Activated CD4-positive, alpha-beta T cell treated with anti-CD3 and anti-CD28 coated beads, Interleukin-2, Interleukin-6, amounts not matched to agents 100 ng/mL and 50 ng/mL, durations not matched to agents 16 hours and 8 hours (primary cell): ENCODE measurements at places on chromosomes 7 and 10.

- peak; percentile 51 for DNase-seq
Observed at GRCh38 chr7:32036557-32036956, 33.6 kb downstream of the PDE1C start.

- peak; percentile 70 for DNase-seq
Observed at GRCh38 chr10:30447125-30447799, 13.3 kb downstream of the MAP3K8 start.

- no peak for DNase-seq
Observed at GRCh38 chr10:22897371-22897770, 30.5 kb upstream of the ARMC3 start.

GRCh38 chr7:120170834-120171233 is 102.1 kb upstream of the KCND2 start:
- no peak for DNase-seq

DNA sequence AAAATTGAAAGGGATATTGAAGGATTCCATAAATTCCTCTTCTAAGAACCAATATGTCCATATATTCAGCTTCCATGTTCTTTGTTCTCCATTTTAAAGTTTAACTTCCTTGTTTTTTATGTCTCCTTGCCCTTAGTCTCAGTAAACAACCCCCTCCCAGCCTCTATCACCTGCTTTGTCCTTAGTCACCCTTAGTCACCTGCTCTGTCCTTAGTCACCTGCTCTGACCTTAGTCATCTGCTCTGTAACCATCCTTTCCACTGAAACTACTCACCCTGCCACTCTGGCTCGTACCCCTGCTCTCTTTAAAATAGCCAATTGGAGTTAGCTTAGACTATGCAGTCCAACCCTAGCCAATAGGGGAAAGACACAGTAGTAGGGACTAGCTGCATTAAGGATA is 136.2 kb upstream of the TMEM106B start:
- DNase-seq: no peak

GRCh38 chr7:111765751-111766643 is 203.7 kb upstream of the IMMP2L start:
- DNase-seq: no peak

GRCh38 chr7:74033372-74034311 is 5.7 kb downstream of the ELN start:
- no peak for DNase-seq

- DNase-seq: peak; percentile 73
Observed at GRCh38 chr7:87312215-87312865, 33.1 kb upstream of the CROT start.

GRCh38 chr10:132355754-132356153 is 23.8 kb downstream of the LRRC27 start:
- DNase-seq: no peak

- no peak for DNase-seq
Observed at GRCh38 chr7:111108000-111108399, 17.1 kb downstream of the LRRN3 start.

GRCh38 chr7:26153823-26154783 is 2.1 kb downstream of the NFE2L3 start:
- peak; percentile 75 for DNase-seq

- no peak for DNase-seq
Observed at GRCh38 chr7:16509829-16510228, 16.8 kb upstream of the LRRC72 start.

GRCh38 chr7:123836656-123837055 is 8.3 kb upstream of the HYAL4 start:
- no peak for DNase-seq

DNA sequence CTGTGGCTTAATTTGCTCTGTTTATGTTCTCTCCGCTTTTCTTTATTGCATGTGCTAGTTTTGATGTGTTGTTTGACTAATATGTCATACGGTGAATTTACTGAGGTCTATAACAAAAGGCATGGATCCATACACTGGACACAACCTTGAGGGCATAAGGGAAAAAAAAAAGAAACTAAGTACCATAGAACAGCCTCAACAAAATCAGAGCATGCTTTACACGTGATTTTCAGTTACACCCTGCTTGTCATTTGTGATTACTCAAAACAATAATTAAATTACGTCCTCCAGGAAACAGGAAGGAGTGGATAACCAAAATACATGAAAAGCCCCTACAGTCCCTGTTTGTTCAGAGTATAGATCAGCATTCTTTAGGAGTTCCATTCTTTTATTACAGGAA is 150.5 kb downstream of the CRPPA start:
- no peak for DNase-seq

- no peak for DNase-seq
Observed at GRCh38 chr10:3784510-3785250, at the start of gene KLF6. TSS of gene KLF6 (minus strand) at chr10:3785209. CDS start at chr10:3785014, 195 bp downstream.

DNA sequence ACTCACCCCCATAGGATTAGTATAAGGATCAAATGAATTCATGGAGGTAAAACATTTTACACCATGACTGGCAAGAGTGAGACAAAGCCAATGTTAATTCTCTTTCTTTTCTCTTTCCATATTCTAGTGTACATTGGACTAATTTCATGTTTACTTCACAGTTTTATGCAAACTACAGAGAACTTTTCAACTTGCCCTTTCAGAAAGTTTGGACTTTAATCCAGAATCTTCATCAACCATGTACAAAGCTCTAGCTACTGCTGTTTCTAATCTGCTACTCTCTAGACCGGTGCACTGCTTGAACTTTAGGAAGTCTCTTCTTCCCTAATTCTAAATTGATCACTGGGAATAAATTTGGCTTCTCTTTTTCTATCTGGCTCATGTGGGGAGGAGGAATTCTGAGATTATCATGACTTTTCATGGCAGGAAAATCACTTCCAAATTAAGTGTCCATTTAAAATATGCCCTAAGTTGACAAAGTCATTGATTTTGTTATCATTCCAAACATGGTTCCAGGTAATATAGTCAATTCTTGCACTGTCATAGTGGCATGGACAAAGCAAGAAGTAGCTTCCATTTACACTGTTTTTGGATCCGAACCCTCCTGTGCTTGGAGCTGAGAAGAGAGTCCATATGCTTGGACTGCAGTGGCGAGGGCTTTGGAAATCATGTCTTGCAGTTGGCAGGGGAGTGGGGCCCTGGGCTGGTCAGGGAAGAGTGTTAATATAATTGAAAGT is 903.3 kb downstream of the CCSER2 start:
- no peak for DNase-seq

- no peak for DNase-seq
Observed at GRCh38 chr7:46786995-46787394, 794.9 kb downstream of the TNS3 start.

DNA sequence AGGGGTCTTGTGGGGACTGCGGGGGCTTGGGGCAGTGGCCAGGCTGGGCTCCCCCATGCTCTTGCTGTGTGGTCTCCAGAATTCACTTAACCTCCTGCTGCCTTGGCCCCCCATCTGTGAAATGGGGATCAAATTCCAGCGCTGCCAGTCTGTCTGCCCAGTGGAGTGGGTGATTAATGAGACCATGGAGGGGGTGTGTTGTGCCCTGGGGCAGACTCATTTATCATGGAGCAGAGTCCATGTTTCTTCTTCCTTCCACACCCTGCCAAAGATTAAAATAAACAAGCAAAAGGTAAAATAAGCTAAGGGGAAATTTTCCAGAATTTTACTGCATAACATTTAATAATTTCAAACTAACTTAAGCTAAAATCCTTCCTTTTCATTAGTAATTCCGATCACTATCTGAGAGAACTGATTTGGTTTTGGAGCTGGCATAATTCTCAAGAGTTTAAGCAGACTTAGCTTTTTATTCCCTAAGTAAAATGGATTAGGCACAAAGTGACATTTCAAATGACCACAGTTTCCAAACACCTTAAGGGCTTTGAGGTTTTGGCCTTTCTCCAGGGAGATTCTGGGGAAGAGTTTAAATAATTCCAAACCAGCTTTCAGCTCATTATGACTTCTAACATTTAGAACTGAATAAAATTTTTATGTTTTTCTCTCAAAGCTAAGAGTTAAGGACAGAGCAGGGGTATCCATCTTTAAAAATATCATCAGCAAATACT is 211.9 kb downstream of the CXCL12 start:
- no peak for DNase-seq

DNA sequence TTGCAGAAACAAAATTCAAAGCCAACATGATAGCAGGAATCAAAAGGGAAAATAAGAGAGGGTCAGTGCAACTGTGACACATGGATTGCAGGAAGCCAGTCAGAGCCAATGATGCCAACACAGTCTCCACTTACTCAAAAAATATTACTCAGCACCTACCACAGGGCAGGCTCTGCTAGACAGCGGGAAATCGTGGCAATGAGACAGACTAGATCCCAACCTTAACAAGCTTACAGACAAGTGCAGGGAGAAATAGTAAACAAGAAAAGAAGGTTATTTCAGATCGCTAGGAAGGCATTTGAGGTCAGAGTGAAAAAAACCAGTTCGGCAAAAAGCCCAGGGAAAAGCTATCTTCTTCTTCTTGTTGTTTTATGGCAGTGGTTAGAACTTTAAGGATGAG is 45.2 kb upstream of the NPFFR1 start:
- no peak for DNase-seq

GRCh38 chr10:31961277-31962074 is 32.8 kb upstream of the ARHGAP12 start:
- DNase-seq: peak; percentile 33

- DNase-seq: no peak
Observed at GRCh38 chr7:36281945-36282717, 107.5 kb upstream of the ANLN start.

- DNase-seq: no peak
Observed at GRCh38 chr7:32289651-32290414, 200.3 kb downstream of the LSM5 start.

DNA sequence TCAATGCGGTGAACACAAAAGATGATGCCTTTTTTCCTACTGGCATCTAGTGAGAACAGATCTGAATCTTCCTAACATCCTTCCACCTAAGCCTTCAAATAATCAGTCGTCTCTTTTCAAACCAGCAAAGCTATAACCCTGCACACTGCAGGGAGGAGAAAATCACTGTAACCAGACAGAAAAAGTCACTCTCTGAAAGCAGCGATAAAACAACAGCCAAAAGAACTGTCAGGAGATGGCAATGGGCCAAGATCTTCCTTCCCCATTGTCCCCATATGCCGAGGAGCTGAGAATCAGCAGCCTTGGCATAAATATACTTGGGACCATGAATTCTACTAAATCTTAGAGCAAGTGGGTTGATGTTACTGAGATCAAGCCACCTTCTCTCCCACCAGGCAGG is 13.1 kb downstream of the FZD9 start:
- no peak for DNase-seq

GRCh38 chr7:105098863-105099515 is 85.0 kb downstream of the KMT2E start:
- DNase-seq: peak; percentile 68

DNA sequence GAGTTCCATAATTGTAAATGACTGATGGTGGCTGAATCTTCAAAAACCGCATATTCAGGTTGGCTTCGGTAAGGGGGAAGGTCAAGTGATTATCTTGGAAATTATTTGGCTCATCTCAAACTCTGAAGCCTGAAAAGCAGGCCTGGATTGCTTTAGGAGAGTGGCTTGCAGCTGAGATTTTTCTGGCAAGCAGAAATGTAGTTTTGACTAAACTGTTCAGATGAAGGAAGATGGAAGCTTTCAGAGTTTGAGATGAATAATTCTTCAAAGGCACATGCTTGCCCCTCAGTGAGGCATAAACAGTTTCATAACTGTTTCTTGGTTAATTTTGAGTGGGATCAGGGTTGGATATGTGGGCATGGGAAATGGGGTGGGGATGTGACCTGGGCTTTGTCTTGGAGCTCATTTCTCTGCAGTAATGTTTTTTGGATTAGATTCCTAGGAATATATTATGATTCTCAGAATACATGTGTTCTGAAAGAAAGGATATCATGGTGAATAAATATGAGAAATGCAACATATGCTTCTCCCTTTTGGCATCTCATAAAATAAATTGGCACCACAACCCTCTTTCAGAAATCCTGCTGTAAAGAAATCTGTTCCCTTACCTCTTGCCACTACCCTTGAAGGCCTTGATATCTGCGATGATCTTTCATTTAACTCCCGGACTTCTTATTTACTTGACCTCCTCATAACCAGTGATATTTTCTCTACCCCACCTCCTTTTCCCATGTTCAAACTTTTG is 469.2 kb downstream of the ADRA2A start:
- DNase-seq: no peak

GRCh38 chr10:28300027-28300426 is 2.8 kb downstream of the MPP7 start:
- peak; percentile 16 for DNase-seq

DNA sequence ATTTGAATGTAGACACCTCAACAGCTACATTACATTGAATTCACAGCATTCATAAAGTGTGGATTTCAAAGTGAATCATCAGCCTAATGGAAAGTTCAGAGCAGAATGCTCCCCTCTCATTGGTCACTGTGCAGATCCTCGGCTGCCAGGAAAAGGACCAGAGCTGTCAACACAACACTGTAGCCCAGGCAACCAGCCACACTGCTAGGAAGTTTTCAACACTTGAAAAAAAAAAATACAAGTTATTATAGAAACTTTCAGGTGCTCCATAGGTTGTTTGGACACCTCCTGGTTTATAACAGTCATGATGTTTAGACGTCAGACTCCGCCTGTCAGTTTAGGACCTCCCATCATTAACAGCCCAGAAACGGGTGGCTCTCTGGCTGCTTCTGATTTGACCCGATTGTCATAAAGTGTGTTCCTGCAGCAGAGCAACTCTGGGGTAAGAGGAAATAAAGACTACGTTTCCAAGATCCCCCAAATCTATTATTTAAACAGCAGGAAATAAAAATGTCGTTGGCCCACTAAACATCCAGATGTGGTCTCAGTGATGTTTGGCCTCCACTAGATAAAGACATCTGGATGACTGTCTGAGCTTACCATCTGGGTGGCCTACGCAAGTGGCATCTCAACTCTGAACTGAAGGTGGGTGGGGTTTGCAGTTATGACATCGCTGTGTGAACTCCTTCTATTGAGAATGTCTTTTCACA is 117.4 kb downstream of the CABCOCO1 start:
- peak; percentile 66 for DNase-seq

- DNase-seq: no peak
Observed at GRCh38 chr7:78014401-78014800, 215.8 kb downstream of the PHTF2 start.

DNA sequence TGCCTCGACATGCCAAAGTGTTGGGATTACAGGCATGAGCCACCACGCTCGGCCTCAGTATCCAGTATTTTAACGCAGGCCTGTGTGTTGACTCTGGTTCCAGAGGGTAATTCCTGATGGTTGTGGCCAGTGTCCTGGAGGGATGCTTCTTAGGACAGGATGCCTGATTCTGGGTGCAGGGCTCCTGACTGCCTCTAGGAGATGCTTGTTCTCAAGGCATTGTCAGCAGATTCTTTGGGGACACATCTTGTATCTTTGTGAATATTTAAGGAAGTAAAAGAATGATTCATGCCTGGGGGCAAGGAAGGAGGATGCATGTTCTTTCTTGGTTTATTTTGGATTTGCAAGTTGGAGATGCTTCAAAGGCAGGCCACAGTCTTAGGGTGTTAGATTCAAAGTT is 2.2 kb downstream of the ZDHHC4 start:
- DNase-seq: no peak

- DNase-seq: no peak
Observed at GRCh38 chr10:113997428-113997827, 46.2 kb upstream of the ADRB1 start.

GRCh38 chr7:90621747-90622140 is 25.6 kb downstream of the CDK14 start:
- no peak for DNase-seq
